Stimulated activated naive B cell treated with anti-CD40 and anti-IgM and Interleukin-4, amounts not matched to agents 10 μg/mL and 1 μg/mL and 100 μg/mL, for 72 hours (primary cell): ENCODE measurements at places on chromosomes 11 and 22.

DNA sequence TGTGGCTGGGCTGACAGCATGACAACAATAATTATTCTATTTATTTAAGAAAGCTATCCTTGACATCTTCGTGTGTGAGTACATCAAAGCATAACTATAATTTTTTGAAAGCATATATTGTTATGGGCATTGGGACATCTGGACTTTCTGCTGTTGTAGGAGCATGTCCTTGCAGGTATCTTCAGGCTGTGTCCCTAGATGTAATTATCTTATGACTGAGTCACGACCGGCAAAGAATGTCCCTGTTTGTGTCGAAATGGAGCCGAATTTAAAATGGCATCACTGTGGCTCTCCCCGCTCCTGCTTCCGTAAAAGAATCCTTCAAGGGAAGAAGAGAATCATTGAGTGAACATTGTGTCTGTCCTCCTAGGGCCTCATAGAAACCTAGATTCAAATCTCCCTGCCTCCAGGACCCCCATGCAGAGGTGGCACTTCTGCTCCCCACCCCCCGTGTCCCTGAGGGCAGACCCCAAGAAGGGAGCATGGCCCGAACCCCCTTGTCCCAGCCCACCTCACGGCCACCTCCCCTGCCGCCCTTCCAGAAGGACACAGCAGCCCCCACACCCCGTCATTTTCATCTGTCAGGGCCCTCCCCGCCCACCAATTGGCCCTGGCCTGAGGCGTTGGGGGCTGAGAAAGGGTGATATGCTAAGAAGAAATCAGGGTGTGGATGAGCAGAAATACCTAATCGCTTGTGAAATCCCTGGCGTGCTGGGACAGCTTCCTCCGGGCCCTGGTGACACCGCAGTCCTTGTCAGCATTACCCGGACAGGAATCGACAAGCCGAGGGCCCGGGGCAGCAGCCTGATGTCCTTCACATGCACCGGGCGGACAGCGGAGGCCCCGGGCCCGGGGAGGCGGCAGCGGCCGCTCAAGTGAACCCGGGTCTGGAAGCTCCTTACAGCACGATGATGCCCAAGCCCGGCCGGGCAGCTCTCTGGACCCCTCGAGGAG lies 48.6 kb upstream of the SLC22A12 start:
- H3K27me3 ChIP-seq: peaks cover 41% of the 10 kb centered on the region
- H3K27ac ChIP-seq: no peak overlapping the region
- H3K4me1 ChIP-seq: peaks cover 25% of the 10 kb centered on the region
- H3K4me3 ChIP-seq: no peak overlapping the region
- H3K36me3 ChIP-seq: no peaks in the 10 kb centered on the region
- no peak for DNase-seq

DNA sequence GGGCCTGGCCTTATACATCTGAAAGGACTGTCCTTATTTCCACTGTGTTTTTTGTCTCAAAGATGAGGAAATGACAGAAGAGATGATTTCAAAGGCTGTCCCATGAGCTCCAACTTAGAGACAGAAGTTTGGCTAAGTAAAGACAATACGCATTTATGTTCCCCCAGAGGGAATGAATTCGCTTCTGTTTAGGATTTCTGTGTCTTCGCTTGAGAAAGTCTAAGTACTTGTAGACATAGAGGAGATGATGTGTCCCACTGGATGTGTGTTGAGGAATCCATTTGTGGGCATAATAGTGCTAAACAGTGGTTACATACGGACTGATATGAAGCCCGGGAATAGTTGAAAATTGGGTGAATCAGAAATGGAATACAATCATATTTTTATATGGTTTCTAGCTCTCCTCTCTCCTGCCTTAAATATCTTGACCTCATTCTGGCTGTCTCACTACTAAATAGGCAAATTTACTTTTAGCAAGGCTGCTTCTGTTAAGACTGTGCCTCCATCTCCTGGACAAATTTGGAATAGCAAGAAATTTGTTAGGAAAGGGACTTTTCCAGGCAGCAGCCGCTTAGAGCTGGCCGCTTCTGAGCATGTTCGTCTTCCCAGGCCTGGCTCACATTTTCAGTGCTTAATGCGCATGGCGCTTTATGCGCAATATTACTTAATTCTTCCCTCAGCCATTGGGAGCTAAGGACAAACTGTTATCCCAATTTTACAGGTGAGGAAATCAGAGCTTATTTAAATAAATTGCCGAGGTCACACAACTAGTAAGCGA lies 1.9 kb upstream of the PEX26 start:
- H3K4me1 ChIP-seq: peaks cover 45% of the 10 kb centered on the region
- peak; percentile 48 for DNase-seq
- no peak overlapping the region for H3K4me3 ChIP-seq

DNA sequence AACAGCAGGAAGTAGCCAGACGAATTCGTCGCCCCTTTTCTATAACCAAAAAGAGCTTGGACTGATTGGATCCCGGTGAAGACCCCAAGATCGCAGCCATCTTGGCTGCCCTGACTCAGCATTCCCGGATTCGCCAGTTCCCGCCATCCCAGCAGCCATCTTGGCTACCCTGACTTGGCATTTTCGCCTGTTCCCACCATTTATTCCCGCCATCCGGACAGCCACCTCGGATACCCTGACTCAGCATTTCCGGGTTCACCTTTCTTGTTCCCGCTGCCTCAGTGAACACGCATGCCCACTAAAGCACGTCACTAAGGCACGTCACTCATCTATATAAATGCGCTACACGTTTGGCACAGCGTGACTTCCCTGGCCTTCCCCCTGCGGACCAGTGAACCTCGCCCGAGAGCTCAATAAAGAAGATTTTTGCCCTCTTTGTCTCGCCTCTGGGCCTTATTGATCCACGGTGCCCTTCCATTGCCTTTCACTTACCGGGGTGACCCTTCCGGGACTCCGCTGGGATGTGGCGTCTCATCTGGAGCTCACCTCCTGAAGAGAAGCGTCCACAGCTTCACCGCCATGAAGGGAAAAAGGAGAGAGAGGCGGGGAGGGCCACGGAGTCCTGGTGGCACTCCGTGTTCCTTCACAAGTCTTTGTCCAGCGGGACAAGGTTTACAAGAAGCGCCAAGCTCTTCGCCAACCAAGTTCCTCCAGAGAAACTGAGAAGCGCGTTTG lies 4.0 kb upstream of the OR56A3 start:
- no peaks in the 10 kb centered on the region for H3K4me1 ChIP-seq
- no peak overlapping the region for H3K27ac ChIP-seq
- no peak overlapping the region for H3K4me3 ChIP-seq
- H3K36me3 ChIP-seq: no peaks in the 10 kb centered on the region
- DNase-seq: no peak

DNA sequence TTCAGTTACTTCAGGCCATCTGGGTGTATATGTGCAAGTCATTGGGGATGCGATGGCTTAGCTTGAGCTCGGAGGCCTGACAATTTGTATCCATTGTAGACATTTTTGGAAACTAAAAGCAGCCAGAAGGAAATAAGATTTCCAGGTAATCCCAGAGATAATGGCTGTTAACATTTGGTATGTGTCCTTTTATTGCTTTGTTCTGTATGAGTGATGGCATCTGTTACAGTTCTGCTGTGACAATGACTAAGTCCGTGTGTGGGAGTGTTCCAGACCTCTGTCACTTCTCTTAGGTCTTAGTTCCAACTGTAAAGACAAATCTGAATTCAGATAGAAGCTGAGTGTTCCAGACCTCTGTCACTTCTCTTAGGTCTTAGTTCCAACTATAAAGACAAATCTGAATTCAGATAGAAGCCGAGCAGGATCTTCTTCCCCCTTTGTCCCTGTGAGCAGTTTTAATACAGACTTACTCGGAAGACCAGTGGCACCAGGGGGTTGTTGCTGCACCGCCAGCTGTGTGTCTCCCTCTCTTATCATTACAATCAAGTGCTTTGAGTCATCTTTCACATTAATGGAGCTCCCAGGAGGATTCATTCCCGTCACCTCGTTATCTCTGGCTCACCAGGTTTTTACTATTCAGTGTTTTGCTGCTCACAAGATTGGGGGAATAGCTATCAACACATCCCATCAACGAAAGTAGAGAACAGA lies 190.9 kb upstream of the SORL1-AS1 start:
- no peak for DNase-seq
- no peaks in the 10 kb centered on the region for H3K27me3 ChIP-seq
- H3K36me3 ChIP-seq: peaks cover 3% of the 10 kb centered on the region

- H3K27ac ChIP-seq: peak overlapping the region; percentile 92
- H3K27me3 ChIP-seq: no peaks in the 10 kb centered on the region
- peak overlapping the region; percentile 71 for H3K4me3 ChIP-seq
- no peaks in the 10 kb centered on the region for H3K36me3 ChIP-seq
- H3K4me1 ChIP-seq: peaks cover 59% of the 10 kb centered on the region
These were observed 23.3 kb downstream of the ETS1 start for GRCh38 chr11:128563942-128564641.

DNA sequence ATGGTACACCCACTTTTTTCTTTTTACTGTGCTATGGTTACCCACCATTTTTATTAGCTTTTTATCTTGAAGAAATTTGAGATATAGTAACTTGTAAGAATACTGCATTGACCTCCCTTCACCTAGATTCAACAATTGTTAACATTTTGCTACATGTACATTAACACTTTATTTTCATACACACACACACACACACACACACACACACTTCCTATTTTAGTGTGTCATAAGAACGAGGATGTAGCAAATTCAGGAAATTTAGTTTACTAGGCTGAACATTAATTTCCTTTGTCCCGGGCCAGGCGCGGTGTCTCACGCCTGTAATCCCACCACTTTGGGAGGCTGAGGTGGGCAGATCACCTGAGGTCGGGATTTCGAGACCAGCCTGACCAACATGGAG lies 1.1 kb upstream of the ATP6V1E1 start:
- no peaks in the 10 kb centered on the region for H3K36me3 ChIP-seq
- no peak for DNase-seq
- H3K27ac ChIP-seq: peak overlapping the region; percentile 67
- peaks cover 27% of the 10 kb centered on the region for H3K4me1 ChIP-seq
